ENCODE measurements at places on chromosomes 4 and X. TPM values are rescaled to one million over a fixed set of nuclear protein-coding genes. Genes with fewer than 3 reads are reported as not detected.
A peak's percentile ranks its signal among the peaks of the same experiment; 100 is the strongest.

Gene APBB2
- polyA plus RNA-seq: 9.1 TPM

Gene HMX1
- polyA plus RNA-seq: not detected

Gene DGKK
- not detected for polyA plus RNA-seq

DNA sequence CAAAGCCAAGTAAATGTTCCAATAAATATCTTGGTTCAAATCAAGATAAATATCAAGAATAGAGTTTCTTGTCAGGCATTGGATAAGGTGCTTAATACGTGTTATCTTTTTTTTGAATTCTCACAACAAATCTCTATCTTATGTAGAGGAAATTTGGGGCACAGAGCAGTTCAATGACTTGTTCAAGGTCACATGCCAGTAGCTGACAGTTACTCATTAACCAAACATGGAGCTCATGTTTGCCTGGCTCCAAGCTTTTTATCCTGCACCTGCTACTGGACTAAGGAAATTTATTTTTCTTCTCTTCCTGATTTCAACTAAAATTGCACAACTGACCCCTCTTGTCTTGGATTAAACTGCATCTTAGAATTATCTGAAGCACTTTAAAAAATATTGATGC lies 76.3 kb downstream of the ATP10D start:
- DNase-seq: no peak
- no peak overlapping the region for H3K4me3 ChIP-seq
- H3K27ac ChIP-seq: peak overlapping the region; percentile 5
- peaks cover 8% of the 10 kb centered on the region for H3K4me1 ChIP-seq

DNA sequence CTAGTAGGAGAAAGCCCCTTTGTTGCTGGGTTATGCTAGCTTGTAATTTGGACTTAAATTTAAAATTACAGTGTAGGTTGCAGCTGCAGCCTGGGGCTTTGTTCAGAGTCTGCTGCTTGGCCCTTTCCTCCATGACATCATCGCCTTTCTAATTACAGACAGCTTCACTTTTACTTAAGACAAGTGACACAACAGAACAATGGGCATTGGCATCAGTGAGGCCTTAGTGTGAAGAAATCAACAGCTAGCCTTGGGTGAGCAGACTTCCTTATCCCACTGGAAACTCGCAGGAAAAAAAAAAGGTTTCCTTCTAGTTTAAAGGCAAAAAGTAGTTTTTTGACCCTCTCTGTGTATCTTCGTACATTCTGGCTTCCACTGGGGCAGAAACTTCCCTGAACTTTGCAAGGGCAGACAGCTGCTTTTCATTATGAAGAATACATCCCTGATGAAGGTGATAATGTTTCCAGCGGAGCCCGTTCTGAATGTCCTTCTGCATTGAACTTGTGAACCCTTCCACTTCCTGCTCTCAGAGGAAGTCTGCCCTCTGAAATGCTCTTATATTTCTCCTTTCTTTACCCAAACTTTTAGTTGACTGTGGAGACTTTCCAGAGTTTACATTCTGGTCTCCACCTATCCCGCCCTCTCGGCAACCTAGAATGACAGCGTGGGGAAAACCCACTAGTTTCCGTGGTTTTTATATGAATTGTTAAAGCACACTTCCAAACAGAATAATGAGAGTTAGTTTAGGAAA lies 123.2 kb upstream of the FAM9C start:
- H3K36me3 ChIP-seq: no peaks in the 10 kb centered on the region
- H3K4me3 ChIP-seq: no peak overlapping the region
- no peak overlapping the region for H3K27ac ChIP-seq
- no peaks in the 10 kb centered on the region for H3K4me1 ChIP-seq
- no peak for DNase-seq
- H3K27me3 ChIP-seq: no peaks in the 10 kb centered on the region

Gene PRDM5
- polyA plus RNA-seq: 2.7 TPM

Data from pancreas (tissue), 10 donors.